Esophagus squamous epithelium (tissue), 5 donors: ENCODE measurements at places on chromosomes 5 and 9. TPM values are rescaled to one million over a fixed set of nuclear protein-coding genes. Genes with fewer than 3 reads are reported as not detected.

- no peaks in the 10 kb centered on the region for H3K27me3 ChIP-seq
- no peak for DNase-seq
- no peak overlapping the region for H3K27ac ChIP-seq
- H3K36me3 ChIP-seq = no peaks in the 10 kb centered on the region
- no peaks in the 10 kb centered on the region for H3K4me1 ChIP-seq
Measured at GRCh38 chr5:52269401-52269800, 518.3 kb upstream of the ITGA1 start.

DNA sequence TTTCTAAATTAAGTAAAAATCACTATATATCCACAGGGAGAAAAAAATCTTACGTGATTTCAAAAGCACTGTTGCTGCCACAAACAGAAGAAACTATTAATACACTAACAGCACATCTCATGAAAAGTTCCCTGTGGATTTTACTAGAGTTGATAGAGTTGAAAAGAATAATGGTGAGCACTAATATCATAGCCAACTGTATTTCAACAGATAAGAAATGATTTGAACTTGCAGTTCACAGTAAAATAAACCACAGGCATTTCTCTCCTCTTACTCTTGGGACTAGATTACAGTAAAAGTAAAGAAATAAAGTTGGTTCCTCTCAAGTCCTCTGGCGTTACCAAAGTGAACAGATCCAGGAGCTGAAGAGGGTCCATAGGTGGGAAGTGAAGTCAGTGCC, 27.9 kb downstream of the AGTPBP1 start:
- no peak overlapping the region for H3K27ac ChIP-seq
- H3K36me3 ChIP-seq = no peaks in the 10 kb centered on the region
- no peak overlapping the region for H3K4me3 ChIP-seq
- no peaks in the 10 kb centered on the region for H3K27me3 ChIP-seq
- no peak for DNase-seq

DNA sequence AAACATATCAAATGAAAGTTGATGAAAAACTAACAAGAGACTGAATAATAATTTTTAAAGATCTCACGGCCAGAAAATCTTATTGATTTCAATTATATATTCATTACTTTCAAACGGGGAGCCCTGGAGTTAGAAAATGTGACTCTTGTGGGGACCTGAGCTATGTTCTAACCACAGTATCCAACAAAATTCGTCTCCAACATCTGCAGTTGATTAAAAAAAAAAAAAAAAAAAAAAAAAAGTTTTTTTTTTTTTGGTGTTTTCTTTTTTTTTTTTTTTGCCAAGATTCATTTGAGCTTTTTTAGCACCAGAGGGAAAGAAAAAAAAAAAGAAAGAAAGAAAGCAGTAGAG, 144.3 kb upstream of the PIK3R1 start:
- H3K36me3 ChIP-seq = no peaks in the 10 kb centered on the region
- no peaks in the 10 kb centered on the region for H3K4me1 ChIP-seq
- no peak for DNase-seq
- no peak overlapping the region for H3K27ac ChIP-seq

DNA sequence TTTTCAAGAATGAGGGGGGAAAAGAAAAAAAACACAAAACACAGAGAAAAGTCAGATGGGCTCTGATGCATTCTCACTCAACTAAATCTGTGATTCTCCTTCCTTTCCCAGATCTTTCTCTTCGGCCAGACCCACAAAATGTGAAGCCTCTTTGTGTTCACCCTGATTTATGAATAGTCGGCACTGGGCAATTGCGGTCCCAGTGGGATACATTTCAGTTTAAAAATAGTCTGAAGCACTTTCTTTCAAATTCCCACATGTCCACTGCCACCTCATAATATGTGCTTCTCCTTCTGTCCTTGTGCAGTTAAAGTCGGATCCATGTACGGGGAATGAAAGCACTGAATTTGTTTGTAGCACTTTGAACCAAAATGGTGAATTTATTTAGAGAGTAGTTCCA, 995.4 kb upstream of the WWC1 start:
- DNase-seq = no peak
- no peaks in the 10 kb centered on the region for H3K27me3 ChIP-seq
- no peak overlapping the region for H3K27ac ChIP-seq
- H3K4me3 ChIP-seq = no peak overlapping the region
- H3K4me1 ChIP-seq = peaks cover 8% of the 10 kb centered on the region
- H3K36me3 ChIP-seq = no peaks in the 10 kb centered on the region

The CDC14B gene
- 12.4 TPM for total RNA-seq

The BARHL1 gene
- not detected for total RNA-seq
